ENCODE measurements at places on chromosomes 16 and 17.

DNA sequence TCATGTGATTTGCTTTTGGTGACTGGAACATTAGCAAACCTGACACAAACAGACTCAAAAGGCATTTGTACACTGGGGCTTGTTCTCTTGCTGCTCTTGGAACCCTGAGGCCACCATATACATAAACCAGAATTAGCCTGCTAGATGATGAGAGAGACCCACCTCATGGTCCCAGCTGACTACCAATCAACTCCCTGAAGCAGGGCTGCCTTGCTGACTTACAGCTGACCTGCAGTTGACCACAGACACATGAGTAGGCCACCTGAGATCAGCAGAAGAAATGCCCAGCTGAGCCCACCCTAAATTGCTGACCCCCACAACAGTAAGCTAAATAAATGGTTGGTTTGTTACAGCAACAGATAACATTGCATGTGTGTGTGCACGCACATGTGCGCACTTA, 28.7 kb downstream of the BRIP1 start:
- DNase-seq = no peak

GRCh38 chr17:5680766-5681165, 96.5 kb upstream of the NLRP1 start:
- DNase-seq = no peak

DNA sequence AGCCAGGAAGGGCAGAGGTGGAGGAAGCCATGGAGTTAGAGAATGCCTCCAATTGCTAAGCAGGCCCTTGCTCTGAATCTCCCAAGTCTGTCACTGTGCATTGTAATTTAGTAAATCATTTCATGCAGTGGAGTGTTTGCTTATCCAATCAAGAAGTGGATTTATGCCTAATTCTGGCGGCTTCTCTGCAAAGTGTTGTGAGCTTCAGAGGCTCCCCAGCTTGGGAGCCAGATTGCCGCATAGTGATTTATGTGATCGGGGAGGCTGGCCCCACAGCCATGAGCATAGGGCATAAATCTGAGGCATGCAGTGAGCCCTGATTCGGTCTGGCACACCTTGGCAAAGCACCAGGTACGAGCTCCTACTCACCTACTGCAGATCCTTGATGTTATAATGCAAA, 520.8 kb downstream of the HS3ST4 start:
- DNase-seq = no peak

DNA sequence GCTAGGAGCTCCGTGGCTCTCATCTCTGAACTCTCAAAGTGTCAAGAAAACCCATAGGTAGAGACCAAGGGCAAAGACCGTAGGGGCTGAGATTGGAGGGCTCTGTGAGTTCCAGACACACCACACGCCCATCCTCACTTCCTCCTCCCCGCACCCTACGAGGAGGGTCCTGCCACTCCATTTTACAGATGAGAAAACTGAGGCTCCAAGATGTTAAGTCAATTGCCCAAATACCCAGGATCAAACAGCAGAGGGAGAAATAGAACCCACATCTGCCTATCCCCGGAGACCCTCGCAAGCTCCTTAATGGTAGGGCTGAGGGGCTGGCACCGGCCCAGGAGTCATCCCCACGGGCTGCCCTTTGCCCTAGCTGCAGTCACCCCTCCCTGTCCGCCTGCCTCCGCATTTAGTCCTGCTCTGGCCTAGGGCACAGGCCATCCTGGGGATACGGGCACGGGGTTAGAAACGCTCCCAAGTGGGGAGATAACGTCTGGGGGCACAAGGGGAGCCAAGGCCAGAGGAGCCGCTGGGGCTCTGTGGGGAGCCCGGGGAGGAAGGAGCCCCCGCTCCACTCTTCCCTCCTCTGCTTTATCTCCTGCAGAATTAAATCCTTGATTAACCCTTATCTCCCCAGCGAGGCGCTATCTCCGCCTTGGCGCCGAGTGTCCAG, 54.1 kb upstream of the ZC3H18 start:
- no peak for DNase-seq

DNA sequence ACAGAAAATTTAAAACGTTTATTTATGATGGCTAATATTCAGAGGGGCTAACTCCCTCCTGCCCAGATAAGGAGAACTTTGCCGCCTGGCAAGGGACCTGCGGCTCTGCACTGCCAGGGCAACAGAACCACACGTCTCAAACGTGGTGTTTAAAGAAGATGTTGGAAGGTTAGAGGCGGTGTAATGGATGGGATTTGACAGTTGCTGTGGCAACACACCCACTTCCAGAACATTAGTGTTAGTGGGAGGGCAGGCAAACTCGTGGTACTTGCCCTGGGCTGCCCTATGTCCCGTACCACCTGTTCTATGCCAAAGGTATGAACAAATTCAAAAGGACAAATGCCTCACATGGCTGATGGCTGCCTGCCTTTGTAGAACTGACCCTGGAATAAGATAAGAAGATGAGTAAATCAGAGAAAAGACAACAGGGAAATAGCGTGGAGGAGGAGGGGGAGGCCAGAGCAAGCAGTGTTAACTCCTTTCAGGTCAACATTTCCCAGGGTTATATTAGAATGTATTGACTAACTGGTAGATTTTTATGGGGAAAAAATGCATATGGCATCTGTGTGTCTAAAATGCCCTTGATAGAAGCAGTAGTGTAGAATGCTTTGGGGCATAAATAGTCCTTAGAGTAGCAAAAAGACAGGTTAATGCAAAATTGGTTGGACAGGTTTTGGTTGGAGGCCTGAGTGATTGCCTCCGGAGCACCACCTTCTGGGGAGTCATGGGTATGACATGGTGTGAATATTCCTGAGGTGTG, 30.8 kb downstream of the HLF start:
- DNase-seq = no peak

Measured in cortex of kidney (tissue), 1 donor.